T-helper 1 cell (primary cell): ENCODE measurements at places on chromosomes 13 and 19.

DNA sequence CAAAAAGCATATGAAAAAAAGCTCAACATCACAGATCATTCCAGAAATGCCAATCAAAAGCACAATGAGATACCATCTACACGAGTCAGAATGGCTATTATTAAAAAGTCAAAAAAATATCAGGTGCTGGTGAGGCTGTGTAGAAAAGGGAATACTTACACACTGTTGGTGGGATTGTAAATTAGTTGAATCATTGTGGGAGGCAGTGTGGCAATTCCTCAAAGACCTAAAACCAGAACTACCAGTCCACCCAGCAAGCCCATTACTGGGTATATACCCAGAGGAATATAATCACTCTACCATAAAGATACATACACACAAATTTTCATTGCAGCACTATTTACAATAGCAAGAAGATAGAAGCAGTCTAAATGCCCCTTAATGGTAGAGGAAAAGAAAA lies 529.9 kb downstream of the SLITRK1 start:
- no peak for DNase-seq

GRCh38 chr13:40987606-40988280 lies 31.4 kb downstream of the ELF1 start:
- DNase-seq, result no peak

DNA sequence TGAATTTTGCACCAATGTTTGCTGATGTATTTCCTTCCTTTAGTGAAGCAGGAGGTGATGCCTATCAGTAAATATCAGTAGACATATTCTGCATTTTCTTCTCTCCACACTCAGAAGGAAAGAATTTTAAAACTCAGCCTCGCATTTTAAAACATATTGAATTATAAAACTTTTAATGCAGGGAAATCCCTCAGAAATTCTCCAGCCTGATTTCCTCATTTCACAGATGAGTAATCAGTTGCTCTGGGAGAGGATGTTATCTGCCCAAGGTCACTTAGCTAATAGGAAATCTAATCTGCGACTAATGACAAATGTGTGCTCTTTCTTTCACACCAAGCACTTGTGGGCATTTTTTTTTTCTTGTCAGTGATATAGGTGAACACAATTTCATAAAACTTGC lies 320.6 kb downstream of the ITGBL1 start:
- no peak for DNase-seq

- DNase-seq, result no peak
Observed at GRCh38 chr13:35992964-35993363, 138.2 kb downstream of the DCLK1 start.

- no peak for DNase-seq
Observed at GRCh38 chr13:74710006-74710405, 575.8 kb upstream of the KLF12 start.

GRCh38 chr13:114068656-114069318 lies 63.6 kb downstream of the RASA3 start:
- no peak for DNase-seq

DNA sequence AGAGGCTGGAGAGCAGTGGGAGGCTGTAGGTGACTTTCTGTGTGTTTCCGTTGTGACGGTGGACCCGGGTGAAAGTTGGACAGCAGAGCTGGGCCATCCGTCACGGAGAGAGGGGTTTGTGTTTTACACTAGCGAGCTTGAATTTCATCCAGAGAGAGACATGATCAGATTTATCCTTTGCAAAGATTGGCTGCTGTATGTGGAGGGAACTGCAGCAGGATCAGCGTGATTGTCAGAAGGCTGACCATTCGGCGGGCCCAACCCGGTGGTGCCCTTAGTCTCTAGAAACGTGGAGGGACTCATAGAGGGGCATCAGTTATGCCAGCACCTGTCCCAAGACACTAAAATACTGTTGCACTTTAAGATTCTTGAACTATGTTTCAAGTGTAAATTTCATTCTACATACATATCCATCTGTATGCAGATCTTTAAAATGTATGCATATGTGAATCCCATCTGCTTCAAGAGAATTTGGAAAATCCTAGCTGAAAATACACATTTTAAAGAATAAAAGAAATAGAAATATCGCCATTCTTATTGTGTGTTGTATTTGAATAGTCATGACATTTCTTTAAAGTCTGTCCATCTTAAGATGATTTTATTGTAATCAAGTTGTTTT lies 7.0 kb downstream of the FAM124A start:
- no peak for DNase-seq

GRCh38 chr19:43599635-43600295 lies 3.4 kb downstream of the ZNF576 start:
- DNase-seq, result no peak

DNA sequence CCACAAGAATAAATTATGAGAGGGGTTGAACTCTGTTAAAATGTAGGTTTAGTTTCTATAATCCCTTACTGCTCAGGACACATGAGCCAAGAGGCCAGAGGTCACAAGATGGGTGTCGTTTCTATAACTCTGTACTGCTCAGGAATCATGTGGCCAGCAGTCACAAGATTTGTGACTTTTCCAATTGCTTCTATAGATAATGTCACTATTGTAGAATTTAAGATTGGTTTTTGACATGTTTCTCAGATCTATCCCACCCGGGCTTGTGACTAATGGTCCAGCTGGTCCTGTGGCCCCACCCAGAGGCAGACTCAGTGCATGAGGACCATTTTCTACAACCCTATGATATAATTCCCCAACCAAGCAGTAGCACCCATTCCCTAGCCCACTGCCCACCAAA lies 662.0 kb upstream of the KLF12 start:
- no peak for DNase-seq

DNA sequence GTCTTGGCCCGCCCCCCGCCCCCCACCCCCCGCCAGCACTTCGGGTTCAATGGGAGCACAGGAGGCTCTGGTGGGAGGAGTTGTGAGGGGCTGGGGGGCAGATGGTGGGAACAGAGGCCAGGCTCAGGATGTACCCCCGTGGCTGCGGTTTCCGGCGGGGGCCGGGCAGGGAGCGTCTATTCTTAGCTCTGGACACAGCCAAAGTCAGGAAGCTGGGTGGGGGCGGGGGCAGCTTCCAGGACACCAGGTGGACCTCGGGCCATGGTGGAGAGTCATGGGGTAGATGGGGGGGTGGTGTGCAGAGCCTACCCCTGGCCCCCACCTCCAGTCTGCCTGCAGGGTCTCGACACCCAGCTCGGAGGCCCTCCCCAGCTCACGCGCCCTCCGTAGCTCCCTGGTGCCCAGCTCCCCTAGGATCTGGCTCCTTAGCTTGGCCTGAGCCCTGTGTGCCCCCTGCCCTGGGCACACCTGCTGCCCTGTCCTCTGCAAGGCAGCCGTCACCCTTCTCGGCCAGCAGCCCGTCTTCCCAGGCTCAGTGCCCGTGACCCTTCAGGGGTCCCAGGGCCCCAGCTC lies 2.2 kb upstream of the TBXA2R start:
- DNase-seq, result no peak
